ENCODE measurements at places on chromosomes 7 and 10.

DNA sequence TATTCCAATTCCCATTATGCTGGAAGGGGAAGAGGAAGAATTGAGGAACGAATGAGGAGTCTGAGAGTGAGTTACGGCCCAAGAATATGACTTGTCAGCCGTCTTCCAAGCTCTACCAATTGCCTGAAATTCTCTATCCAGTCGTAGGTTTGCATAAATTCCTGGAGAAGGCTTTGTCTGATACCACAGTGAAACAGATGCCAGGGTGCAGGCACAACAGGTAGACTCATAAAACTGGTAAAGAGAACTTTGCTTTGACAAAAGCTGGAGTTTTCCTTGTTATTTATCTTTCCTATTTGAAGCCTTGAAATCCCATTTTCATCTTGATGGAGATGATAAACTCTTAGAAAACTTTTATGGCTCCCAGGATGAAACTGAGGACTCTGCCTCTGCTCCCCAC is 251.2 kb downstream of the KCNMA1 start:
- no peak for DNase-seq

GRCh38 chr10:8060010-8060703 is 5.7 kb downstream of the GATA3 start:
- no peak for DNase-seq

GRCh38 chr10:74156919-74157289 is 5.9 kb downstream of the ADK start:
- DNase-seq, result no peak

DNA sequence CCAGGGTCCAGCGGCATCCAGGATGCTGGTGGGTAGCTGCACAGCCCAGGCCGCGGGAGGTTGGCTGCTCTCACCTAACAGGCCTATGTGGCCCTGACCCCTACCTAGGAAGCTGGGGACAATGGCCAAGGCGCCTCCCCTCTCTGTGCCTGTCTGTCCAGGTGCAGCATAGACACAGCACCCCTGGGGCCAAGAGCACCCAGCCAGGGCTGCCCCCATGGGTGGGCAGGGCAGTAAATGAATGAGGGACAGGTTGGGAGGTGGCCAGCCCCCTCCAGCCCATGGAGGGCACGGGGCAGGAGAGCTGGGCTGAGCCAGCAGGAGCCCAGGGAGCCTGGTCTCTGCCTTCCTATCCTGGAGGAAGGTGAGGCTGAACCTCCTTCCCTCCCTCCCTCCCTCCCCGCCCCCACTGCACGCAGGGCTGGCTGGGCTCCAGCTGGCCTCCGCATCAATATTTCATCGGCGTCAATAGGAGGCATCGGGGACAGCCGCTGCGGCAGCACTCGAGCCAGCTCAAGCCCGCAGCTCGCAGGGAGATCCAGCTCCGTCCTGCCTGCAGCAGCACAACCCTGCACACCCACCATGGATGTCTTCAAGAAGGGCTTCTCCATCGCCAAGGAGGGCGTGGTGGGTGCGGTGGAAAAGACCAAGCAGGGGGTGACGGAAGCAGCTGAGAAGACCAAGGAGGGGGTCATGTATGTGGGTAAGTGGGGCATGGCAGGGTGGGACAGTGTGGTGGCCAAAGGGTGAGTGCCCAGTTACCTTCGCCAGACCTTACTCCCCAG is at the start of gene SNCG:
Gene SNCG, plus strand, starts transcription at position 484 of the 785 bp plus-strand sequence. Its CDS starts 99 bp downstream, at position 583.
- DNase-seq, result no peak

GRCh38 chr7:23616593-23616992 is 19.4 kb downstream of the CCDC126 start:
- no peak for DNase-seq

All from omental fat pad (tissue), 4 donors.